Dermis lymphatic vessel endothelial cell (primary cell): ENCODE measurements at places on chromosomes 3 and 15. TPM values are rescaled to one million over a fixed set of nuclear protein-coding genes. Genes with fewer than 3 reads are reported as not detected.

The SPG21 gene
- total RNA-seq: 58.7 and 76.7 TPM in 2 replicates

The CCRL2 gene
- 0.22 and 0.26 TPM in 2 replicates for total RNA-seq

The GOLGA8Q gene
- total RNA-seq: 0.22 and 0.43 TPM in 2 replicates

The SNTN gene
- not detected in 2 replicates for total RNA-seq

The MAGEL2 gene
- total RNA-seq: under 0.01 TPM in 2 replicates

The EXD1 gene
- not detected in 2 replicates for total RNA-seq

The WDR72 gene
- not detected in 2 replicates for total RNA-seq

The IL17RE gene
- 0.09 and 0.11 TPM in 2 replicates for total RNA-seq

The CISH gene
- 0.11 and 0.17 TPM in 2 replicates for total RNA-seq

The RAB43 gene
- total RNA-seq: 63.6 and 72.1 TPM in 2 replicates

The ATP13A4 gene
- total RNA-seq: under 0.01 and 0.09 TPM in 2 replicates

The PLA2G4E gene
- not detected in 2 replicates for total RNA-seq

The NMB gene
- 3.0 and 3.5 TPM in 2 replicates for total RNA-seq

The EPHB3 gene
- total RNA-seq: under 0.01 and 0.09 TPM in 2 replicates

The TBC1D23 gene
- total RNA-seq: 35.3 and 40.9 TPM in 2 replicates

The GOLGA6L7 gene
- total RNA-seq: not detected in 2 replicates

The GOLGA6L9 gene
- 0.43 and 1.4 TPM in 2 replicates for total RNA-seq

The C3orf49 gene
- not detected in 2 replicates for total RNA-seq

The GPR160 gene
- total RNA-seq: 1.2 TPM in 2 replicates
